ENCODE measurements at places on chromosomes 4 and X. TPM values are rescaled to one million over a fixed set of nuclear protein-coding genes. Genes with fewer than 3 reads are reported as not detected.

The NDP gene
- 1.3 TPM for total RNA-seq

The ASB12 gene
- total RNA-seq = not detected

The GLOD5 gene
- total RNA-seq = not detected

The NDNF gene
- not detected for total RNA-seq

The ARAF gene
- total RNA-seq = 11.4 TPM

Measured in epithelial cell of umbilical artery (primary cell).